ENCODE measurements at places on chromosomes 6 and 20. TPM values are rescaled to one million over a fixed set of nuclear protein-coding genes. Genes with fewer than 3 reads are reported as not detected.
A peak's percentile ranks its signal among the peaks of the same experiment; 100 is the strongest.

Gene XKR7
- total RNA-seq, result 0.33 TPM

Gene OPN5
- not detected for total RNA-seq

Gene HCK
- total RNA-seq, result 4.3 TPM

Gene ZNF292
- 30.3 TPM for total RNA-seq

Gene NAPB
- total RNA-seq, result 9.9 TPM

Gene CHRNA4
- total RNA-seq, result not detected

Gene C20orf144
- total RNA-seq, result not detected

Gene C2
- total RNA-seq, result 1.3 TPM

Gene TFAP2C
- 0.52 TPM for total RNA-seq

Gene CGAS
- total RNA-seq, result 3.1 TPM

Gene OOEP
- total RNA-seq, result not detected

Gene PNPLA1
- total RNA-seq, result not detected

Gene AGER
- total RNA-seq, result 3.0 TPM

Gene GNMT
- total RNA-seq, result 630 TPM

DNA sequence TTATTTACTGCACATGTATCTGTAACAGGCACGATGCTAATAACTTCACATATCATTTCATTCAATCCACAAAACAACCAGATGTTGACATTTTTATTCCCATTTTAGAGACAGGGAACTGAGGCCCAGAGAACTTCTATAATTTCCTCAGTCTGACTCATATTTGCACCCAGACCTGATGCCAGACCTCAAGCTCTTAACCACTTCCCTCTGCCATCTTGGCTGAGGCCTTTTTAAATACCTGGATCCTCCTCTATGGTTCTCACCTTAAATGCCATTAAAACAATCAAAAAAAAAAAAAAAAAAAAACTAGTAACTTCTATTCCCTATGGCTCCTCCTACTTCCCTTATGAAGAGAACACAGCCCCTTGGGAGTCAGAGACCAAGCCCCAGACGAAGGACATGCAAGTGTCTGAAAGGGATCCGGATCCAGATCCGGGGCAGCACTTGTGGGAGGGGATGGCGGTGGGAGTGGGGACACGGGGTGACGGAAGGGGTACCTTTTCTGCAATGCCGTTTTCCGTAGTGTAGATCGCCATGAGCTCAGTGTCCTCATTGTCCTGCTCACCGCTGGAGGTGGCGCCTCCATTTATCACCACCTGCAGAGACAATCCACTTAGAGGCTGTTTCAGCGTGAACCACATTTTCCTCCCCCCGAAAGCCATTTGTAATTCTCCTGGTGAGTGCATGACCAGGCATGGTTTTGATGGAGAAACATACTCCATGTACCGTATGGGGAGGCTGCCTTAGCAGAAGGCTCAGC is 88.7 kb downstream of the SLC23A2 start:
- H3K4me1 ChIP-seq, result peaks cover 8% of the 10 kb centered on the region
- H3K27ac ChIP-seq, result no peak overlapping the region
- H3K36me3 ChIP-seq, result no peaks in the 10 kb centered on the region
- no peaks in the 10 kb centered on the region for H3K27me3 ChIP-seq

DNA sequence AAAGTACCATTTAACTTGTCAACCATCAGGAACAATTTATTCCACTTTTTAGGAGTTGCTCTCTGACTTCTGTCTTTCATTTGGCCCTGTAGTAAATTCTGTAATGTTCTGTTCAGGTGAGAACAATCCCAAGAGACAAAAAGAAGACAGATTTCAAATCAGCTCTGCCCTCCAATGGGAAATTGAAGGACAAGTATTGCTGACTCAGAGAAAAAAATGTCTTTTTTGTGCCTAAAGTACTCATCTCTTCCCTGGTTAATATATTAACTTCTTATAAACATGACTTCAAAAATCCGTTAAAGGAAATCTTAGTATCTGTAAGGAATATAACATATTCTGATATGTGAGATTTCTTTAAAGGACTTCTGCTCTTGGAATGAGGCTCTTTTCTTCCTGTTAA is 38.6 kb upstream of the SCGN start:
- no peak overlapping the region for H3K4me3 ChIP-seq
- H3K4me1 ChIP-seq, result no peaks in the 10 kb centered on the region
- H3K27me3 ChIP-seq, result no peaks in the 10 kb centered on the region
- DNase-seq, result no peak
- no peaks in the 10 kb centered on the region for H3K36me3 ChIP-seq

- H3K36me3 ChIP-seq, result no peaks in the 10 kb centered on the region
- no peaks in the 10 kb centered on the region for H3K27me3 ChIP-seq
- DNase-seq, result no peak
- no peak overlapping the region for H3K4me3 ChIP-seq
Observed at GRCh38 chr6:56864171-56864616, 90.7 kb upstream of the BEND6 start.

GRCh38 chr6:113645576-113645970 is 211.6 kb upstream of the MARCKS start:
- DNase-seq, result peak; percentile 46
- peak overlapping the region; percentile 24 for H3K27ac ChIP-seq
- H3K4me1 ChIP-seq, result peaks cover 76% of the 10 kb centered on the region

DNA sequence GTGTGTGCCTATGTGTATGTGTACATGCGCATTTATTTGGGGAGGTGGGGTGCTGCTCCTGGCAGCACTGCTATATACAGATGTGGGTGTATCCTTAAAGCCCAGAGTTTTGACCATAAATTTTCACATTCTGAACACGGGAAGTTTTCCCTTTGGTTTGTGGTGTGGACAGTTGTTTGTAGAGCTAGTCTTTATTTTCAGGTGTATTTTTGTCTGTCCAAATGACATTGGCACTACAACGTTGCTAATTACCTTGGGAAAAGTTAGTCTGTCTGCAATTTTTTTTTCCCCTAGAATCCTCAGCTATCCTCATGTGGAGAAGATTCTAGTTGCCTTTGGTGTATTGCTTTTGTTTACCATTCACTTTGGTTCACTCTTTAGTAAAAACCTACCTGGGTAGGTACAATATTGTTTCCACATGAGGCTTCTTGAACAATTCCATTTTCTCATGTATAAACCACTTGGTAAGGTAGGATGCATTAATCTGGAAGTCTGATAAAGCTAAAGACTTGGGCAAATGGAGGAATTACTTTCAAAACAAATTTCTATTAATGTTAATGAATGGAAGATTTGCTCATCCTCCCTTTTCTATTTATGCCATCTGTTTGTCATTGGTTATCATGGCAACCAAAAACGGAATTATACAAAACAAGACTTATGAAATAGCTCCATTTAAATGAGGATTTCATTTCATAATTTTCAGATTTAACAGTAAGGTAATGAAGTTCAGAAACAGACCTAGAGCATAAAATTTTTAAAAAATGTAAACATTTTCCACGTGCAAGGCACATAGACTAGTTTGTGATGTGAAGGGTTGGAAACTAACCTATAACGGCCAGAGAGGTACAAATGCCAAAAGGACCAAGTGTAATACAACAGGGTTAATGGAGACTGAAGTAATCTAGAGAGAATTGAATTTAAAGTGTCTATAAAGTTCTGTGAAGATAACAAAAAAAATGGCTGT is 3.9 kb downstream of the CCN2 start:
- peaks cover 12% of the 10 kb centered on the region for H3K4me1 ChIP-seq
- no peak overlapping the region for H3K4me3 ChIP-seq
- H3K27ac ChIP-seq, result no peak overlapping the region
- H3K36me3 ChIP-seq, result no peaks in the 10 kb centered on the region

DNA sequence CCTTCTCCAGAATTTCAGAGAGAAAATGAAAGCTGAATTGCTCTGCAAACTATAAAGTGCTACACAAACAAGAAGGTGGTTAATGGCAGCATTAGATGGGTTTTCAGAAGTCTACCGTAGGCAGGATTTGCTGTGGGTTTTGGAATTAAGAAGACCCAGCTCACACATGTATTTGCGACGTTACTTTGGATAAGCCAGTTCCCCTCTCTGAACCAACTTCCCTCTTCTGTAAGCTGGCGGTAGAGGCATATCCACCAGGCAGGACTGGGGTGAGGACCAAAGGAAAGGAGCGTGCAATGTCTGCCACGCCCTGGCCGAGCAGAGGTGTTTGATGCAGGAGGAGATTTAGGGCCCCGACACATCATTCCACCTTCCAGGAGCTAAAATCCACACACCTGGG is 6.9 kb downstream of the RSPO4 start:
- H3K27me3 ChIP-seq, result no peaks in the 10 kb centered on the region
- no peak for DNase-seq
- H3K36me3 ChIP-seq, result no peaks in the 10 kb centered on the region
- no peaks in the 10 kb centered on the region for H3K4me1 ChIP-seq
- no peak overlapping the region for H3K4me3 ChIP-seq

- H3K4me1 ChIP-seq, result peaks cover 48% of the 10 kb centered on the region
- DNase-seq, result no peak
- H3K4me3 ChIP-seq, result no peak overlapping the region
- no peaks in the 10 kb centered on the region for H3K36me3 ChIP-seq
- H3K27me3 ChIP-seq, result no peaks in the 10 kb centered on the region
Observed at GRCh38 chr6:39924283-39924682, 10.0 kb downstream of the MOCS1 start.

GRCh38 chr20:61912665-61913422 is 152.8 kb downstream of the TAF4 start:
- H3K4me1 ChIP-seq, result no peaks in the 10 kb centered on the region
- no peak overlapping the region for H3K4me3 ChIP-seq
- H3K27ac ChIP-seq, result no peak overlapping the region
- H3K27me3 ChIP-seq, result no peaks in the 10 kb centered on the region

DNA sequence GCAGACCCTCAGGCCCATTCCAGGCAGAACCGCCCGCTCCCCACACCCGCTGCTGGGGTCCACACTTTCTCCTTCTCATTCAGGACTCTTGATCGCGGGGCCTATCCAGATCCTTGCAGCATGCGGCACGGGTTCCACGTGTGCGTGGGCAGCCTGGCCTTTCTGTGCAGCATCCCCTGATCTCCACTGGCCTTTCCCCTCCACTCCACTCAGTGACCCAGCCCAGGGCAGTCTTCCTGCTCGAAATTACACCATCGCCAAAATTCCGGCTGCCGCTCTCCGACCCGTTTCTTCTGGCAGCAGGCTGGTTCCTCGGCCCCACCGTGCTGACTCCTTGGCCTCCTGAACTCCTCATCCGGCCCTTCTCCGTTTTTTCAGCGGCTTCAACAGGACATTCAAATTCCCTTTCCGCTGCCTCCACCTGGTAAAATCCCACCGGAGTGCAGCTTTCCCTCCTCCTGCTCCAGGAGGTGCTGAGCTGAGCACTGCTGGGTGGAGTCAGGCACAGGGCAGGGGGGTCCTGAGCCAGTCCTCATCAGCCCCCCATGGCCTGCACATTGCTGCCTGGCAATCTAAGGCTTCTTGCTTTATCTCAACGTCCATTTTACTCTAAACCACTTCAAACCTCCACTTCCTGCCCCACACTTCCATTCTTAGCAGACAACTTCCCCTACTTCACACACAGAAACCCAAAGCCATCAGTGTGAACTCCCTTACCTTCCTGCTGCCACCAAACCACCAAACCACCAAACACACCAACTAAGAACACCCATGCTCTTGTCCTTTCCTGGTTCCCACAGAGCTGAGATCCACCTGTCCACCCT is 9.0 kb downstream of the SFT2D1 start:
- no peak overlapping the region for H3K4me3 ChIP-seq
- peaks cover 5% of the 10 kb centered on the region for H3K4me1 ChIP-seq
- no peak overlapping the region for H3K27ac ChIP-seq
- DNase-seq, result no peak
- H3K36me3 ChIP-seq, result no peaks in the 10 kb centered on the region

DNA sequence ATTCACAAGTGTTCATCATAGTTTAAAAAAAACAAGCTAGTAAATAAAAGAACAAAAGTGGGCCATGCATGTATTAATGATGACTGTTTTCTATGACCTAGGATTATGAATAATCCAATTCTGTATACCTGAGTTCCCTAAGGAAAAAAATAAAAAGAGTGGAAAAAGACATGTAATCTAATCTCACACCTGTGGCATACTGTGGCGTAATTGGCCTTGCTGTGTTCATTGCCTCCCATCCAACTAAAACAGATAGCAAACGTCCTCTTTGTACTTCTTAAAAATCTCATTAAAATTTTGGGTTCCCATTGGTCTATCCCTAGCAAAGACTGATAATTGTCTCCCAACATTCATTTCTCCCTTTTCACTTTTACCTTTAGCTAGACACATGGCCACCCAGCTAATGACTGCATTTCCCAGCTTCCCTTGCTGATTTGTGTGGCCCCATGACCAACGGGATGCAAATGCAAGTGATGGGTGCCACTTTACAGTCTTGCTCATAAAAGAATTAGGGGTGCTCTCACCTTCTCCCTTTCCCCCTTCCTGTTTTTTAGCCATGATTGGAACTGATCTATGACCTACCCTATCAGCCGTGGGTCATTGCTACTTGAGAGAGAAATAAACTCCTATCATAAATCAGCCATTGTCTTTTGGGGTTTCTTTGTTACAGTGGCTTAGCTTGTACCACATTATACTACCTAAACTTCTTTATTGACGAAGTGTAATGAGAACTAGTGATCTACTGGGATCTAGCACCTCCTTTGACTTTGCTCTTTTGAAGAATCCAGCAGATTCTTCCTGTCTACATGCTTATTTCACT is 32.0 kb upstream of the TBC1D22B start:
- H3K27me3 ChIP-seq, result no peaks in the 10 kb centered on the region
- H3K36me3 ChIP-seq, result no peaks in the 10 kb centered on the region
- no peak overlapping the region for H3K4me3 ChIP-seq
- no peak overlapping the region for H3K27ac ChIP-seq
- H3K4me1 ChIP-seq, result peaks cover 10% of the 10 kb centered on the region
- no peak for DNase-seq

GRCh38 chr6:137968901-137969300 is 101.8 kb downstream of the TNFAIP3 start:
- no peaks in the 10 kb centered on the region for H3K4me1 ChIP-seq
- no peaks in the 10 kb centered on the region for H3K36me3 ChIP-seq
- H3K27me3 ChIP-seq, result no peaks in the 10 kb centered on the region
- DNase-seq, result no peak
- no peak overlapping the region for H3K27ac ChIP-seq

DNA sequence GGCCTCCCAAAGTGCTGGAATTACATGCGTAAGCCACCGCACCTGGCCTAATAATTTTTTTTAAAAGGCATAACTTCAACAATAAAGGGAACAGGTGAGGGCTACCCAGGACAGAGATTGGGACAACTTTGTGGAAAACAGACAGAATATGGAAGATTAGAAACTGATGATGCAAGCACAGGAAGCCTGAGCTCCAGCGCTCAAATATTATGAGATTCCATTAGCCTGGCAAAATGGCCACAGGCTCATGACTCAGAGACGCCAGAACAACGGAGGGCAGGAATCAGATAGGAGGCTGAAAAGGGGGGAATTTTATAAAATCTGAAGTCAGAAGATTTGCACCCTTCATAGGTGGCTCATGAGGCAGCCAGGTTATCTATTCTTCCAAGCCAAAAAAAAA is 103.1 kb upstream of the MRPS10 start:
- H3K4me1 ChIP-seq, result no peaks in the 10 kb centered on the region
- H3K4me3 ChIP-seq, result no peak overlapping the region
- H3K36me3 ChIP-seq, result no peaks in the 10 kb centered on the region

- H3K36me3 ChIP-seq, result no peaks in the 10 kb centered on the region
- H3K4me1 ChIP-seq, result no peaks in the 10 kb centered on the region
- DNase-seq, result no peak
- no peak overlapping the region for H3K27ac ChIP-seq
- H3K27me3 ChIP-seq, result no peaks in the 10 kb centered on the region
- H3K4me3 ChIP-seq, result no peak overlapping the region
Observed at GRCh38 chr6:107718341-107718740, 105.8 kb downstream of the SCML4 start.

Data from body of pancreas (tissue), 4 donors.